ENCODE measurements at places on chromosomes 5 and 9.

GRCh38 chr5:120479066-120479465 is 15.0 kb downstream of the PRR16 start:
- no peaks in the 10 kb centered on the region for H3K36me3 ChIP-seq
- no peak for ATAC-seq
- H3K4me3 ChIP-seq: no peak overlapping the region
- no peaks in the 10 kb centered on the region for H3K4me1 ChIP-seq
- H3K27me3 ChIP-seq: peaks cover 14% of the 10 kb centered on the region

DNA sequence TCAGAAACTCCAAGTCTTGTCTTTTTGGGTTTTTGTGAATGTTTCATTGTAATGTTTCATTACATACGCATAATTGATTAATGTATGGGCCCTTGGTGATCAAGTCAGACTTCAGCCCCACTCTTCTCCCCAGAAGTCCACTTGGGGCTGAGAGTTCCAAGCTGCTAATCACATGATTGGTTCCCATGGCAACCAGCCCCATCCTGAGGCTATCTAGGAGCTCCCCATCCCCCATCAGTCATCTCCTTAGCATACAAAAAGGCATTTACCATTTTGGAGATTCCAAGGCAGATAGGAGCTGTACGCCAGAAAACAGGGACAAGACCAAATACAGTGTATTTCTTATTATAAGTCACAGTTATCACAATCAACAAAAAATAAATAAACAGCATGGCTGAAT is 22.9 kb upstream of the SYK start:
- H3K27me3 ChIP-seq: no peaks in the 10 kb centered on the region
- no peaks in the 10 kb centered on the region for H3K36me3 ChIP-seq
- H3K4me3 ChIP-seq: no peak overlapping the region
- H3K4me1 ChIP-seq: peaks cover 32% of the 10 kb centered on the region

DNA sequence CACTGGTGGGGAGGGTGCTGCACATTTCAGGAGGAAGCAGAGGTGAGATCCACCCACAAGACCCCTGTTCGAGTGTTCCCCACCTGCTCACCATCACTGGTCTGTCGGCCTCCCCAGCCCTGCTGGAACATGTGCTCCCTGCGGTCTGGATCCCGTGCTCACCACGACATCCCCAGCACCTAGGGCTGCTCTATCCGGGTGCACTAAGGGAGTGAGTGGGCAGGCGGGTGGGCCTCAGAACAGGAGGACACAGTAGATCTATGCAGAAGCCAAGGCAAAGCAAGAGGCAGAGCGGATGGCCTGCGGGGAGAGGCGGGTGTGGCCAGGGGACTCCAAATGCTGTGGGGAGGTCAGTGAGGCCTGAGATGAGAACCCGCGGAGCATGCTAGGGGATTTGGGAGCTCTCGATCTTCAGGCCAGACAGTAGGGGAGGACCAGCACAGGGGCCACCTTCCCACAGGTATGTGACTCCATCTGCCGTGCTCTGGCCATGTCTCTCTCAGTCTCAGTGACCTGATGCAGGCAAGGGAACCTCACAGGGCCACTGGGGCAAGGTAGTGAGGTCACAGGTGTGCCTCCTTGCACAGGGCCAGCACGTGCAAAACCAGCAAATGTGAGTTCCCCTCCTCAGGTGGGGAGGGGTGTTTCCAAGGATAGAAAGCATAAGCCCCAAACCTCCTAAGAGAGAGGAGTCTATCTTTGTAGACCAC is 134.2 kb downstream of the ZNF354C start:
- H3K36me3 ChIP-seq: no peaks in the 10 kb centered on the region
- H3K4me1 ChIP-seq: no peaks in the 10 kb centered on the region
- ATAC-seq: no peak
- no peak overlapping the region for H3K27ac ChIP-seq

DNA sequence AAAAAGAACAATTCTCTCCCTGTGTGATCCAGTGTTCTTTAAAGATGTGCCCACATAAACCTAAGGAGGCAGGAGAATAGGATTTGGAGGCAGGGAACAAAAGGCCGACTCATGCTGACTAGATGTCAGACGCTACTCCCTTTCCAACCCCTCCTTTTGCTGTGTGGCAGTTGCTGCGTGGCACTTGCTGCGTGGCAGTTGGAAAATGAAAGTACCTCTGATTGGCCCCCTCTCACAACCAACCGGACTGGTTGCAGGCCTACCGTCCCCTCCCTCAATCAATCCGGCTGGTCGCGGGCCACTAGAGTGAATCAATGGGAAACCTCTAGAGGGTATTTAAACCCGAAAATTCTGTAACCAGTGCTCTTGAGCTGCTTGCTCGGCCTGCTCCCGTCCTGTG is 551.0 kb downstream of the KIF4B start:
- H3K27me3 ChIP-seq: peaks cover 10% of the 10 kb centered on the region
- no peaks in the 10 kb centered on the region for H3K4me1 ChIP-seq
- no peak overlapping the region for H3K4me3 ChIP-seq
- no peaks in the 10 kb centered on the region for H3K36me3 ChIP-seq
- H3K27ac ChIP-seq: no peak overlapping the region

DNA sequence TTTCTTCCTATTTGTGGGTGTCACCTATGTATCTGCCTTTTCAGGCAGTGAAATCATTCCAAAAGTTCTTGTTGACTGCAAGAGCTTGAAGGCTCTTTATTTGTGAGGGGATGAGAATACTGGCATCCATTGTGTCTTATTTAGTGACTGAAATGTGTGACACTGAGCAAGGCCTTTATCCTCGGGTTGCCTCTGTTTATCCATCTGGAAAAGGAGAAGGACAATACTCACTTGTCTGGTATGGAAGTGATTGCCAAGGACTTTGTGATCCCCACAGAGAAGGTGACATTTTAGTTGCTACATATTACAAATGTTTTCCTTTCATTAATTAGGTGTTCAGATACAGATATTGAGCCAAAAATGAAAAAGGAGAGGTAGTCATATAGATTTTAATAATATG is 80.2 kb downstream of the ARRDC3 start:
- no peak for ATAC-seq
- H3K27ac ChIP-seq: no peak overlapping the region
- no peaks in the 10 kb centered on the region for H3K27me3 ChIP-seq
- H3K4me3 ChIP-seq: no peak overlapping the region

DNA sequence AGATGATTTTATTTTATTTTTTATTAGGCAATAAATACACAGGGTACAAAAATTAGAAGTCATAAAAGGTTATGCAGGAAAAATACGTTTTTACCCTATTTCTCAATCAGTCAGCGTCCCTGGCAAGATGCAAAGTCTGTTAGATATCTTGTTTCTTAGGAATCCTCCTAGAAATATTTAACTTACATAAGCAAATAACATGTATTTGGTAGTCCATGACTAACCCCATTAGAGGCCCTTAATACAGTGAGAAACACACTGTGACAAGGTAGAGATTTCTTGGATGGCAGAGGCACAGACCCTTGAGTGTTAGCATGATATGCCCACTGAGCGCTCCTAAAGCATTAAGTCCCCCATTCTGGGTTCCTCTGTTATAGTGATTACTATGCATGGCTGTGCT is 121.2 kb upstream of the ADAMTSL1 start:
- no peak for ATAC-seq
- H3K4me1 ChIP-seq: no peaks in the 10 kb centered on the region
- no peak overlapping the region for H3K27ac ChIP-seq

- no peaks in the 10 kb centered on the region for H3K36me3 ChIP-seq
- no peak for ATAC-seq
- no peak overlapping the region for H3K4me3 ChIP-seq
- H3K4me1 ChIP-seq: no peaks in the 10 kb centered on the region
- no peak overlapping the region for H3K27ac ChIP-seq
- H3K27me3 ChIP-seq: no peaks in the 10 kb centered on the region
Observed at GRCh38 chr9:20570756-20571155, 51.5 kb downstream of the MLLT3 start.

GRCh38 chr5:121913418-121913817 is 48.4 kb upstream of the SRFBP1 start:
- no peaks in the 10 kb centered on the region for H3K4me1 ChIP-seq
- no peaks in the 10 kb centered on the region for H3K27me3 ChIP-seq
- no peaks in the 10 kb centered on the region for H3K36me3 ChIP-seq
- no peak overlapping the region for H3K27ac ChIP-seq
- ATAC-seq: no peak

DNA sequence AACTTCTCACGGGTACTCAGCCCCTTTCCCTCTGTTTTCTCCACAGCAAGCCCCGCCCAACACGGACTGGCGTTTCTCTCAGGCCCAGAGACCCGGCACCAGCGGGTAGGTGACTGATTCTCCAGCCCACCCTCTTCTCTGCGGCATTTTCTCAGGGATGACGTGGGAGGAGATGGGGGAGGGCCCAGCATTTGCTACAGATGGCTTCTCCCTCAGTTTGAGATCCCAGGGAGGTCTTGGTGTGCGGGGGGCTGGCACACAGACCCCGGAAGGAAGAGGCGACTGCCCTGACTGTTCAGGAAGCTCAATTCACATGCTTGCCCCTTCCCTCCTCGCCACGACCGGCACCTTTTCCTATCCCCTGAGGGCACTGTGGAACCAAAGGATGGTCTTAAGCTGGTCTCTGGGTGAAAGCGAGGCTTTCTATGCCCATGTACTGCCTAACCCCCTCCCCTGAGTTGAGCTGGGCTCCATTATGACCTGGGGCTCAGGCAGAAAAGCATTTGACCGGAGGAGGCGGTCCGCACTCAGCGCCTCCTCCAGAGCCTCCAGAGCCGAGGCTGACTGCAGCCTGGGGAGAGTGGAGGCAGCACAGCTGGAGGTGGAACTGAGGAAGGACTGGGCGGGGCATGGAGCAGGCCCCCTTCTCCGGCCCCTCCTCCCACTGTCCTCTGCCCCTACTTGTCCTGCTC is 6.0 kb downstream of the PCDHGC5 start:
- peaks cover 14% of the 10 kb centered on the region for H3K4me1 ChIP-seq
- H3K27me3 ChIP-seq: peaks cover 46% of the 10 kb centered on the region
- H3K4me3 ChIP-seq: no peak overlapping the region
- ATAC-seq: no peak
- H3K27ac ChIP-seq: no peak overlapping the region

DNA sequence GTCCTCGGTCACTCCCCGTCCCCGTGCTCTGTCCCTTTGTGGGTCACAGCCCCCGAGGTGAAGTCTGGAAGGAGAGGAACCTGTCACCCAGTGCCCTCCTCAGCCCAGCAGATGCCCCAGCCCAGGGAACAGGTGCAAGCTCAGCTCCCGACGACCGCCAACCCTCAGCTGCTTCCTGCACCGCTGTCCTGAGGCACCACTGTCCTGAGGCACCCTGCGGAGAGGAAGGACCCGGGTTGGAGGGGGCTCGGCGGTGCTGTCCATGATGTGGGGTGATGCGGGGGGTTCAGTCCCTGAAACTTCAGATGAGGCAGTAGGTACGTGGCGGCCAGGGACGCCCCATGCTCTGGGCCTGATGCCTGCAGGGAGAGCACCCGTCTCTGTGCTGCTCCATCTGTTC is 81.4 kb downstream of the COL5A1 start:
- no peak overlapping the region for H3K27ac ChIP-seq
- peaks cover 33% of the 10 kb centered on the region for H3K27me3 ChIP-seq
- no peaks in the 10 kb centered on the region for H3K36me3 ChIP-seq
- no peak overlapping the region for H3K4me3 ChIP-seq
- no peak for ATAC-seq

DNA sequence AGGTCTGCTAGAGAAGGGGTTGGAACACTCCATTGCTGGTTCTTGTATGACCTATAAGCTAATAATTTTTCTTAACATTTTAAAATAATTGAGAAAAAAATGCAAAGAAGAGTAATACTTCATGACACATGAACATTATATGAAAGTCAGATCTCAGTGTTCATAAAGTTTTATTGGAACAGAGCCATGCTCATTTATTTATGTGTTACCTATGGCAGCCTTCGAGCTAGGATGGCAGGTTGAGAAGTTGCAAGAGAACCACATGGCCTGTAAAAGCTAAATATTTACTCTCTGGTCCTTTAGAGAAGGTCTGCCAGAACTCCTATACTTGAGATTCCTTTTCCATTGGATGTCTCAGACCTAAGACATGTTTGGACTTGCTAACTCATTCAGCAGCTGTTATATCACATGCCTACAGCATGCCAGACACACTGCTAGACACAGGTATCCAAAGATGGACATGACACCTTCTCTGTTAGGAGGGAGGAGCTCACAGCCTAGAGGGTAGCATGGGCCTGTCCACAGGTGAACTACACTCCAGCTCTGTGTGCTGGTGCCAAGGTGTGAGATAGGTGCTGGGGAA is 304.3 kb downstream of the ARHGAP26 start:
- H3K27me3 ChIP-seq: no peaks in the 10 kb centered on the region
- no peaks in the 10 kb centered on the region for H3K4me1 ChIP-seq
- no peak overlapping the region for H3K4me3 ChIP-seq
- peaks cover 27% of the 10 kb centered on the region for H3K36me3 ChIP-seq
- ATAC-seq: no peak
- no peak overlapping the region for H3K27ac ChIP-seq

- H3K4me1 ChIP-seq: peaks cover 65% of the 10 kb centered on the region
- no peaks in the 10 kb centered on the region for H3K36me3 ChIP-seq
- no peak overlapping the region for H3K4me3 ChIP-seq
- no peak for ATAC-seq
- H3K27me3 ChIP-seq: no peaks in the 10 kb centered on the region
Observed at GRCh38 chr9:99055384-99055783, 49.5 kb upstream of the TGFBR1 start.

- H3K27ac ChIP-seq: no peak overlapping the region
- H3K4me1 ChIP-seq: peaks cover 7% of the 10 kb centered on the region
- no peak for ATAC-seq
Observed at GRCh38 chr9:14674630-14675029, 18.6 kb downstream of the ZDHHC21 start.

GRCh38 chr5:130678637-130679036 is 486.4 kb downstream of the HINT1 start:
- H3K4me1 ChIP-seq: no peaks in the 10 kb centered on the region
- H3K27ac ChIP-seq: no peak overlapping the region
- no peaks in the 10 kb centered on the region for H3K36me3 ChIP-seq
- no peak overlapping the region for H3K4me3 ChIP-seq

DNA sequence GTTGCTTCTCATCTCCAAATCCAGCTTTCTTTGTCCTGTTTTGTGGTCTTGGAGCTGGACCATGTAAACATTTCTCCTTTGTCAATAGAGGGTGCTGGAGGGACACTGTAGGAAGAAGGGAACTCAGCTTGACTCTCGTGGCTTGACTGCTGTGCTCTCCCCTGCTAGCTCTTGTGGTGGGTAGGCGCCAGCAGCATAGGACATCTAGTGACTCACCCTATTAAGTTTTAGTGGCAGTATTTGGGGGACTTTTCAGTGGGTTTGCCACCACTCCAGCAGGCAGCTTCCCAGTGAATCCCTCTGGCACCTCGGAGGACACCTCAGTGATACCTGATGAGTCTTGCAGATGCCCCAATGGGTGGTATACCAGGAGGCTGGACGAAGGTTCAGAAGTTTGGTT is 97.8 kb downstream of the TSSK1B start:
- H3K4me1 ChIP-seq: no peaks in the 10 kb centered on the region
- H3K4me3 ChIP-seq: no peak overlapping the region
- peak; percentile 58 for ATAC-seq
- H3K27ac ChIP-seq: no peak overlapping the region
- peaks cover 9% of the 10 kb centered on the region for H3K27me3 ChIP-seq

DNA sequence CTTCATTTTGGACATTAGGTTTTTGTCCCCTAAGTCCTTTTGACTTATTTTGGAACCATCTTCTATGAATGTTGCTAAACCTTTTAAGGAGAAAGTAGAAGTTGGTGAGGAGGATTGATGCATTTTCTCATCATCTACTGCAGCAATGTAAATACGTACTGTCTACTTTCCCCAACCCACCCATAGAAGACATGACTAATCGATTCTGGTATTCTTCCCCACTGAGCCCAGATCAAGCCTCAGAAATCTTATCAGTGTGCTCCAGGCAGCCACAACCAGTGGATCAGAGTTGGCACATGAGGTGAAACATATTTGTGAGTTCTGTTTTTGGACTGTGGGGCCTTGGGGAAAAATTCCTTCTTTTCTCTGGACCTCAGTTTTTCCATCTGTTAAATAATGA is 57.7 kb downstream of the FGF18 start:
- no peak for ATAC-seq
- H3K4me1 ChIP-seq: peaks cover 7% of the 10 kb centered on the region
- H3K4me3 ChIP-seq: no peak overlapping the region
- peaks cover 27% of the 10 kb centered on the region for H3K27me3 ChIP-seq

Data from stimulated activated memory B cell treated with anti-CD40 and anti-IgM and Interleukin-4, amounts not matched to agents 10 μg/mL and 1 μg/mL and 100 μg/mL, for 72 hours (primary cell).